Substantia nigra (tissue), 51 donors: ENCODE measurements at places on chromosomes 11 and 22.

DNA sequence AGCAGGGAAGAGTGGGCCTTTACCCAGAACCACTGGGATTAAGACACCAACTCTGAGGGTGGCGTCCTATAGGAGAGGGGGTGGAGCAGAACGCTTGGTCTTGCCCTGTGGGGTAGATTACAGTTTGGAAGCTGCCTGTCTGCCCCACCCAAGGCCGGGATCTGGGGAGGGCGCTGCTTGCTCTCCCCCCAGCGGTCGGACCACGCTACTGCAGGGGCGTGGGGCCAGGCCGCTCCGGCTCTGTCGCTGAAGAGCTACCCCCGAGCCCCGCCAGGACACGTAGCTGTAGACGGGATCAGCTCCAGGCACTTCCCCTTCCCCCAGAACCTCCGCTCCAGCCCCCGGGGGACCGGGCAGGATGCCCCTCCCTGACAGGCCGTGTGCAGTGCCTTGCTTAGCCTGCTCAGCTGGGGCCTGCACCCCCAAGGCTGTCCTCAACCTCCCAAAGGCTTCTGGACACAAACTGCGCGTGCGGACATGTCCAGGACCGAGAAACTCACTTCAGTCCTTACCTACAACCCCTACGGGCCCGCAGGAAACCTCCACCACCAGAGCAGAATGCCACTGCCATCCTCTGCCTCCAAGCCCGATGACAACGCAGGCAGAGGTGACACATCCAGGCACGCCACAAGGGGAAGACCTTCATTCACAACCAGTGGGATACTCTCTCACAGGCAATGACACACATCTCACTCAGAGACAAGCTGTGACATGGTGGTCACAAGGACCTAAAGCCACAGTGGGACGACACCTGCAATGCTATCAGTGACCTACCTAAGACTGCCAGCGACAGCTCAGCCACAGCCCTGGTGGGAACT lies 3.6 kb downstream of the AHNAK start:
- peak; percentile 45 for DNase-seq

- no peak for DNase-seq
Measured at GRCh38 chr11:80519596-80520506, 1079.0 kb upstream of the TENM4 start.

GRCh38 chr11:20058749-20059458 lies 101.4 kb downstream of the DBX1 start:
- DNase-seq, result no peak

DNA sequence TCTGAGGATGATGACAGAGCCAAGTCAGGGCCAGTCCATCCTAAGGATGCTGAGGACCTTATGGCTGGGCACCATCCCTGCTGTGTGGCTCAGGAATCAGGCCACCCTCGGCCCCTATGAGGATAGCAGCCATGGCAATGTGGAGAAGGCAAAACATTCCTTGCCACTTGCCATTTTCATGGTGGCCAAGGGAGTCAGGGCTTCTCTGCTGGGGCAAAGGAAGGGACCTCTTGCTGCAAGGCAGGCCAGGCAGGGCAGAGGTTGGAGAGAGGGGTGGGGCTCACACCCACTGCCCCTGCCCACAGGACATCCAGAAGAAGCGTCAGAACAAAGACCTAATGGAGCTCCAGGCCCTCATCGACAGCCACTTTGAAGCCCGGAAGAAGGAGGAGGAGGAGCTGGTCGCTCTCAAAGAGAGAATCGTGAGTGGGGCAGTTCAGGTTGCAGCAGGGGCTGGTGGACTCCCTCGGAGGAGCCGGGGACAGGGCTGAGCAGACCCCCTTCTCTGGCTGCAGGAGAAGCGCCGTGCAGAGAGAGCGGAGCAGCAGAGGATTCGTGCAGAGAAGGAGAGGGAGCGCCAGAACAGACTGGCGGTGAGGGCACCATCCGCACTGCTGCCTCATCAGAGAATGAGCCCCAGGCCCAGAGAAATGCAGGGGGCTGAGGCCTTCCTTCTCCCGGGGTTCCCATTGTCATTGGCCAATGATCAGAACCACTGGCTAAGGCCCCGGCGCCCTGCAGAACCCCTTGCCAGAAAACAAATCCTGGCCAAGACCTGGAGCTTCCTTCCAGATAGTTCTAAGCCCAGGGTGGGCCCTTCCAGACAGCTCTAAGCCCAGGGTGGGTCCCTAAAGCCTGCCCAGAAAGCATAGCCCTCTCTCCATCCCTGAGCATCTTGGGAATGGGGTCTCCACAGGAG lies 13.5 kb upstream of the MRPL23 start:
- DNase-seq, result no peak

GRCh38 chr11:75342966-75343870 lies 8.2 kb downstream of the ARRB1 start:
- no peak for DNase-seq

DNA sequence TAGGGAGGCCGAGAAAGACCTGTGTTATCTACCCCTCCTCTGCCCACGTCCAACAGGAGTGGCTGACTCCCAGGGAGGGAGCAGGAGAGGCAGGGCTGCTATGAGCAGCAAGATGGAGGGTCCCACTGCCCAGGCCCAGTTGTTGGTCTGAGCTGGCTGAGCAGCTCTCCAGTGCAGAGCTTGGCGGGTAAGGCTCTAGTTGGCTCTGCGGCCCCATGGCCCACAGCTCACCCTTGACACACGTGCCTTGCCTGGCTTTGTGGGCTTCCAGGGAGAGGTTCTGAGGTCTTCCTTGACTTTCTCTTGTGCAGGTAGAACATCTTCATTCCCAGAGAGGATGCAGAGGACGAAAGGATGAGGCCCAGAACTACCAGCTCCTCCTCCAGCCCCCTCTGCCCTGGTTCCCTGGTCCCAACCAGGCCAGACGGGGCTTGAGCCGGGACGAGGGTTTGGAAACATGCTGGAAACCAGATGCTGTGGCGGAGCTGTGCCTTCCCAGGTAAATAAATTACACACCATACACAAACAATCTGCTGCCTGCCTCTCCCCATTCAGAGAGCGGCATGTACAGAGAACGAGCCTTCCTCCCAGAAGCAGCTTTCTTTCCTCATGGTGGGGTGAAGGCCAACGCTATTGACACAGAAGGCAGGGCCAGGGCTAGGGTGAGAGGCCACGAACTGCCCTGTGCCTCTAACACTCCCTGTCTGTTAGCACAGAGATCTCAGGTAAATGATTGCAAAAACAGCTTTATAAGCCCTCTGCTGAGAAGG lies 48.1 kb downstream of the DSCAML1 start:
- DNase-seq, result no peak

DNA sequence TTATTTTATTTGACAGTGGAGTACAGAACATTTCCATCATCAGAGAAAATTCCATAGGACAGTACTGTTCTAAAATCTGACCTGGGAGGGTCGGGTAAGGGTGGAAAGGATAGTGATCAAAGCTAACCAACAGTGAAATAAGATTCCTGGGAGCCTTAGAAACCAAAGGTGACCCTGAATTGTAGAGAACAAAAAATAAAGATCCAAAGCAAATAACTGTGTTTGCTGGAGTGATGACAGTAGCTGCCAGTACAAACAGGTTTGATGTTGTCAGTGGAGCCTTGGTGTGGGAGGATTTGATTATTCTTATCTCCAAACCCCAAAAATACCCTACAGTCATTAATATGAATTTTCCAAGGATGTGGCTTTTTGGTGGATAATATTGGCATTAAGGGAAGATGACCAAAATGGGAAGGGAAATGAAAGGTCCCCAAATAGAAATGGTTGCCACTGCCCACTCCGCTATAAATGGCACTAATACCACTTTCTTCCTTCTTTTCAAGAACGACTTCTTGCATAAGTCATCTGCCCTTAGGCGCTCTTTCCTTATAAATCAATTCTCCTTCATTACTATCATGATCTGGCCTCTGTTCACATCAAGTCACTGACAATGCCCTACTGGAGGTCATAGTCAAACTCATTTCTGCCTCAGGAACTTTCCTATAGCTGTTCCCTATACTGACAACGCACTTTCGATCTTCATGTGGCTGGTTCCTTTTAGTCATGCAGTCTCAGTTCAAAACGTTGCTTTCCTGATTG lies 44.4 kb downstream of the EHF start:
- DNase-seq, result no peak

GRCh38 chr11:838441-839279 lies 3.7 kb downstream of the POLR2L start:
- no peak for DNase-seq

GRCh38 chr11:14907411-14908213 lies 15.6 kb upstream of the CYP2R1 start:
- peak; percentile 61 for DNase-seq

- no peak for DNase-seq
Measured at GRCh38 chr11:4887591-4887990, 5.9 kb downstream of the OR51T1 start.

GRCh38 chr11:13338019-13338426 lies 60.4 kb downstream of the BMAL1 start:
- DNase-seq, result no peak

DNA sequence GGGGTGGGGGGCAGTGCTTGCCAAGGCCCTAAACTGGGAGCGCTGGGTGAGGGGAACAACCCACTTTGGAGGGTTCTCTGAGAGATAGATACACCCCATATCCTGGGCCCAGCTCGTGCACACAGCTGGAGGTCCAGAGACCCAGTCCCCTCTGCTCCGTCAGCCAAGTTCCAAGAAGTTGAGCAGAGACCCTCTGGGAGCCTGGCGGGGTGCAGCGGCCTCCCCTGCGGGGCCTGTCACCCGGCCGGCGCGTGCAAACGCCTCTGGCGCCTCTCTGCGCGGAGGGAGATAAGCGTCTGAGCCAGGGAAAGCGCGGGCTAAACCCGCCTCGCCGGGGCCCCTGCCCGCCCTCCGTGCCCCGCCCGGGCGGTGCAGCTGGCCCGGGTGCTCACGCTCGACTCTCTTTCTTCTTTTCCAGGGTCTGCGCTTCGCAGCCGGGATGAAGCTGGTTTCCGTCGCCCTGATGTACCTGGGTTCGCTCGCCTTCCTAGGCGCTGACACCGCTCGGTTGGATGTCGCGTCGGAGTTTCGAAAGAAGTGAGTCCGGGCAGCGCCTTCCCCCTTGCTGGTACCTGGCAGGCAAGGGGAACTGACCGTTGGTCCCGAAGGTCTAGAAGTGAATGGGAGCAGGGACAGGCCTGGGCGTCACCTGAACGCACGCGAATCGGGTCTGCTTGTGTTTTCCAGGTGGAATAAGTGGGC lies 540 bp downstream of the ADM start:
- DNase-seq, result no peak
